ENCODE measurements at places on chromosomes 5 and 9.

DNA sequence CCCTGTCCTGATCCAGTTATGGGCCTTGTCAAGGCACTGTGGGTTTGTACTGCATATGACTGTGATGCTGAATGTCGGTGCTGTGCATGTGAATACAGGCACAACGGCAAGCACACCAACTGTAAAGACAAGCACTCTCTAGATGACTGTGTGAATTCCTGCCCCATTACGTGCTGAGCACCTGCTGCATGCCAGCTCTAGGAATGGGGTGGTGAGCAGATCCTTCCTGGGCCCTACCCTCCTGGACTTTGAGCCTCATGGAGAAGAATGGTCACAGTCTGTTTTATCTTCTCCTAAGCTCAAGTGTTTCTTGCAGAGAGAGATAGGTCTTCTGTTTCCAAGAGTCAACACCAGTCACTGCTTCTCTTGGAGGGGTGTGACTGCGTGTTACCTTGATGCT, 56.0 kb upstream of the RARS1 start:
- no peak for DNase-seq

GRCh38 chr9:37986771-37987258, 82.2 kb downstream of the SHB start:
- DNase-seq: no peak

- DNase-seq: peak; percentile 77
These were observed 184.0 kb downstream of the SEMA5A start for GRCh38 chr5:9361835-9362234.

- DNase-seq: peak; percentile 43
These were observed 4.9 kb downstream of the MRPL22 start for GRCh38 chr5:154945695-154946301.

- peak; percentile 40 for DNase-seq
These were observed 237.5 kb downstream of the CHSY3 start for GRCh38 chr5:130141659-130142320.

DNA sequence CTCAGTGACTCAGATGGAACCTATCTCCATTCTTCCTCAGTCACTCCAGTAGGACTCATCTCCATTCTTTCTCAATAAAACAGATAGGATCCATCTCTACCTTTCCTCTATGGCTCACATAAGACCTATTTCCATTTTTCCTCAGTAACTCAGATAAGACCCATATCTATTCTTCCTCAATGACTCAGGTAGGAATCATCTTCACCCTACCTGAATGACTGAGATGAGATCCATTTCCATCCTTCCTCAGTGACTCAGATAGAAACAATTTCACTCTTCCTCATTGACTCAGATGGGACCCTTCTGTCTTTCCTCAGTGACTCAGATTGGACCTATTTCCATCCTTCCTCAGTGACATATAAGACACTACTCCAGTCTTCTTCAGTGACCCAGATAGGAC, 165.1 kb downstream of the FBXO4 start:
- DNase-seq: no peak

DNA sequence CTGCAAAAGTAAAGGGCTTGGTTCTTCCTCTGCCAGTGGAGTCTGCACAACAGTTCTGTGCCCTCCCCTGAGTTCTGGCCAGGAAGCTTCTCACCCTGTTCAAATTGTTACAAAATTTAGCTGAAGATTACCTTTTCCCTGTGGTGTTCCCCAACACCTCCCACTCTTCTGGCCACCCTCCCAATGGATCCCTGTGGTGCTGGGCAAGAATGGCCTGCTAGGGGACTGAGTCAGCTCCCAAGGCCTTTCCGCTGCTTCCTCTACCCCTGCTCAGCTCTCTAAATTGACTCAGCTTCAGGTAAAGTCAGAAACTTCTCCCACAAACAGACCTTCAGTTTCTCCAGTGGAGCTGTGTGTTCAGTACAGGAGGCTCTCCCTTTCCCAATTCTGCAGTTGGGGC, 186.0 kb downstream of the NR2F1-AS1 start:
- no peak for DNase-seq

- peak; percentile 94 for DNase-seq
These were observed 16.4 kb upstream of the PDCD1LG2 start for GRCh38 chr9:5493679-5494511.

DNA sequence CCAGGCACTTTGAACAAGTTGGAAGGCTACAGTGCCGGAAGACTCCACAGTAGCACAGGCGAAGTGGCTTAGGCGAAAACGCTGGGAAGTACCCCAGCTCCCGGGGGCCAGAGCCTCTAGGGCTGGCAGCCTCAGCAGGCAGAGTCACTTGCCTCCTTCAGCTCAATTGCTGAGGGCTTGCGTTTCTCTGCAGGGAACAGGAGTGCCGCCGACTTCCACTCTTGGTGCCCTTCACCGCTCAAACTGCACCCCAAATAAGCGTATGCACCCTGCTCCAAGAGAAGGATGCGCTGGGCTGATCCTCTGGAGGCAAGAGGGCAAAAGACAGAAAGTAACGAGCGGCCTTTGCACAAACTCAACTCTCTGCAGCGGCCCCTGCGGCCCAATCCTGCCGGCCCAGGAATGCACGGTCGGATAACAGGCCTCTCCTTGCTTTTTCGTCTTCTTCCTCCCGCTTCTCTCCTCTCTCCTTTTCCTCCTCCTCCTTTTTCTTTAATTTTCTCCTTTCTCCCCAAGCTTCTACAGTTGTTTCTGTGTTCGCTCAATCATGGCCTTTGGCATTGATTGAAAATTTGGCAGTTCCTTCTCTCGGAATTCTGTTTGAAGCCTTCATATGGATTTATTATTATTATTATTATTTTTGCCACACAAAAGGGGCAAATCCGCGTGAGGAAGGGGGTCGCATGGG, 1.1 kb upstream of the S1PR3 start:
- no peak for DNase-seq

- DNase-seq: peak; percentile 62
These were observed 17.8 kb upstream of the TRAF1 start for GRCh38 chr9:120944434-120944843.

DNA sequence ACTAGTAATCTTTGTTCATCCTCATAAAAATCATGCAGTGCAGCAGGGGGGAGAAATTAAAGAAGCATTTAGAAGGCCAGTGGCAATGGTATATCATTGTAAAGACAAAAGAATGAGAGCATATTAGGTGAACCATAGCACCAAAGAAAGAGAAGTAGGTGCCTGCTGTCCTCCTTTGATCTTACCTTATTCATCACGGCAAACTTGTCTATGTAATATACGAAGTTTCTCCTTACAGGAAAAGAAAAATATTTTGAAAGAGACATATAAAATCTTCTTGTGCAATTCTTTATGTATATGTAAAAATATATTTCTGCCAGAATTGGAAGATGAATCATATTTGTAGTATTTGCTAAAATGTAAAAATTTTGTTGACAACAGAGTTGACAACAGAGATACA, 411.3 kb upstream of the ARRDC3 start:
- DNase-seq: no peak

DNA sequence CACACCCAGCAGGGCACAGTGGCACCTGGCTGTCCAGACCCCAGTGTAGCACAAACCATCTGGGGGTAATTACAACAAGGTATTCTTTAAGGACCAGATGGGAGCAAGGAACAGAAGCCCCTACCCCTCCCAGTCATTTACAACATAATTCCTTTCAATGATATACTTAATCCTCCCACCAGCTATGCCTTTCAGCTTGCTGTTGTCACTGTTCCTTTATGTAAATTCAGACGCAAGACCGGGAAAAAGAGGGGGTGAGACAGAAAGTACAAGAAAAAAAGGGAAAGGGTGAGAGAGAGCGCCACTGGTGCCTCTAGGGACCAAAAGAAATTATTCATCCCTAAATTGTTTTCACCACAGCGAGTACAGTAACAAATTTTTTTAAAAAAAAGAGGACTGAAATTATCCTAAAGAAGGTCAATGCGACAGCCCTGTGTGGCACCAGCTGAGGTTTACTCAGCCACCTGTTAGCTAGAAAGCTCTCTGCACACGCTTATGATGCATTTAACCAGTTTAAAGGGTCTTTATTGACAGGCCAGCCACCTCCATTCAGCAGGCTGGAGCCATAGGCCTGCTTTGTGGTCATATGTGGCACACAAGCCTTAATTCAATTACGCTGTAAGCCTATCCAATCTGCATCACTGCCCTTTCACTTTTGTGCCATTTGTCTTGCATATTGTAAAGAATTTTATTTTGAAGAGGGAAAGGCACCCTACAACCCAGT, 210.2 kb upstream of the ISL1 start:
- no peak for DNase-seq

DNA sequence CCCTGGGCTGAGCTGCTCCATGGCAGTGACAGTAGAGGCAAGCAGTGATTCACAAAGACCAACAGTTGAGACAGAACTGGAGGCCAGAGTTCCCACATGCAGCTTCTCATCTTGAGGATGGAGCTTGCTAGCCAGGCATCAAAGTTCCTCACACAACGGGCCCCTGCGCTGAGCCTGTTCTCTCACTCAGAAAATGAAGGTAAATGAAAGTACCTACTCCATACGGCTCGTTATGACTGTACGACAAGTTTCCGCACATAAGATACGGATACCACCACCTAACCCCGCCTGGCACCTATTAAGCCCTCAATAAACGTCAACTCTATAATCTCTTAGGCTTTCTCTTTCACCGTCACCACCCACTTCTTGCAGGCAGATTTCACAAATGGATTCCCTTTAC, 12.9 kb downstream of the NOL6 start:
- DNase-seq: no peak

DNA sequence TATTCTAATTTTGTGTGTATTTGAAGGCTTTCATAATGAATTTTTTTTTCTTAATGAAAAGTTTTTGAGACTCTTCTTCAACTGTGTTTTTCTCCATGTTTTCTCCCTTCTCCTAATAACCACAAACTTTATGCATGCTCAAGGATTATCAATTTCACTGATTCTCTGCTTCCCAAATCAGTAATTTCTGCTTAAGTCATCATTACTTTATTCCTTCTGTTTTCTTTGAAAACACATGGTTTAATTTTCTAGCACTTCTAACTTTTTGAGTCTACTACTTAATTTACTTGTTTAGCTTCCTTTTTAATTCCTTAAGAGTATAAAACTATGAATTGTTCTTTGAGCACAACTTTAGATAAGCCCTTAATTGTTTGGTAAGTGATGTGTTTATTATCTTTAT, 11.5 kb upstream of the FBN2 start:
- no peak for DNase-seq

DNA sequence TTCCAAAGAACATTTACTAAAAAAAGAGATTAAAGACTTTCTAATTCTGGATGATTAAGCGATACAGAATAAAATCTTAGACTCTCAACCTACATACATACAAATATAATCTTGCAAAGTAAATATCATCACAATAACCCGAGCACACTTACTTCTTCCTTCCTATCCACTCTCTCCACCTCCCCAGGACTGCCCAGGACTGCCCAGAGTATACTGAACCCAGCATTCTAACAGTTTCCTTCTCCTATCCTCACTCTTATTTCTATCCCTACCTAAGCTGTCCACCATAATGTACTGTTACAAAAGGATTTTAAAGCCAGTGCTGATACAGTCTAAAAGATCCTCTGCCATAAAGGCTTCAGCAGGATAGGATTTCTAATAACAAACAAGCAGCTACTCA, 413.3 kb upstream of the POU5F2 start:
- DNase-seq: no peak

GRCh38 chr5:32709750-32710549, 1.2 kb upstream of the NPR3 start:
- peak; percentile 72 for DNase-seq

- peak; percentile 32 for DNase-seq
These were observed 115.8 kb downstream of the RXRA start for GRCh38 chr9:134442085-134442474.

DNA sequence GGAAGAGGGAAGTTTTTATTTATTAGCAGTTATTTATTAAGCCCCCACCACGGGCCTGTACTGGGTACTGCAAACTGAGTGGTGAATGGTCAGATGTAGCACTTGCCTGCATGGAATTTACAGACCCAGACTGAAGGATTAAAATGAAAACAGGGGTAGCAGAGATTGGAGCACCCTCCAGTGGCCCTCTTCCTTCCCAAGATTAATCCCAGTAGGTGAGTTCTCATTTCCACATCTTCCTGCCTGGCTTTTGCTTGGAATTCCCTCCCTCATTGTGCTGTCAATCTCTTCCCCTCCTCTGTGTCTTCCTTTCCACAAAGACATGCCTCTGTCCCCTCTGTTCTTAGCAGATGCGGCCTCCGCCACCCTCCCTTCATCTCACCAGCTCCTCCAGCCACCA, 39.2 kb downstream of the MVB12B start:
- DNase-seq: no peak
